ENCODE measurements at places on chromosomes 16 and 17.

- DNase-seq = no peak
Measured at GRCh38 chr17:1034652-1035210, 37.8 kb downstream of the TIMM22 start.

GRCh38 chr16:54284931-54285413 is 1.6 kb downstream of the IRX3 start:
- DNase-seq = no peak

DNA sequence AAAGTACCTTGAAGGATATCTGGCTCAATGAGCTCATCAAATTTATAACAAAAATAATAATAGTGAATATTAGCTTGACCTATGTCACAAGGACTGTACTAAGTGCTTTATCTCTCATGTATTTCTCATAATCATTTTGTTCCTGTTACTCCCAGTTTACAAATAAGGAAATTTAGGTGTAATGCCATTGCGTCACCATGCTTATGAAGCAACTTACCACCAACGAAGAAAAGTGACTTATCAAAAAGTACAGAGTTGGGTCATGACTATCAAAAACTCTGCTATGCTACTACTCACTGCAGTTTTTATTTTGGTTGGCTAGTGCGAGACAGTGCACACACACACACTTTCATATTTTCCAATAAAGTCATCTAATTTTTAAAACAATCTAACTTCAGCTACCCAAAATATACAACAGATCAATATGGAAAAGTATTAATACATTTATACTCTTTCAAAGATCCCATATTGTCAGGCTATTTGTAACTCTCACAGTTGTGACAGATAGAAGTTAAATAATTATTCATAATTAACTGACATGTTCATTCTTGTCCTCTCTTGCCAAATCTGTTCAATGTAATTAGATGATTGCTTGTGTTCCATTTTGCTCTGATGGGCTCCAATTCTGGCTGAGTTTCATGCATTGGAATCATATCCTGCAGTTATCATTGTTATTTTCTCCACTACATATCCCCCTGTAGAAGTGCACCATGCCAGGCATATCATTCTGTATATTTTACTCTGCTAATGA is 119.4 kb downstream of the KCNJ2 start:
- DNase-seq = no peak

DNA sequence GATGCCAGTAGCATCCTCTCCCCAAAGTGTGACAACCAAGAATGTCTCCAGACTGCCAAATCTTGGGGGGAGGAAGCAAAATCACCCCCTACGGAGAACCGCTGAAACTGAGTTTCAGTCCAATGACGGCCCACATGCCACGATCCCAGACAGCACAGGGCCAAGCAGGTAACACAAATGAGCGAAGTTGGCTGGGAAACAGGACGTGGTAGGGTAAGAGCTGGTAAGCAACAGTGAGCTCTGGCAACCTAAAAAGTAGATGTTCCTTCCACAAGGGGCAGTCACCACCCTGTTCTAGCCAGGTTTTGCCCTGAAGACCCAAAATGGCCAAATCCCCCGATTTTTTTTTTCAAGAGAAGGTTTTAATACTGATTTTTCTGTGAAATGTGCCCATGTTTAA is 25.4 kb downstream of the ZFHX3 start:
- no peak for DNase-seq

DNA sequence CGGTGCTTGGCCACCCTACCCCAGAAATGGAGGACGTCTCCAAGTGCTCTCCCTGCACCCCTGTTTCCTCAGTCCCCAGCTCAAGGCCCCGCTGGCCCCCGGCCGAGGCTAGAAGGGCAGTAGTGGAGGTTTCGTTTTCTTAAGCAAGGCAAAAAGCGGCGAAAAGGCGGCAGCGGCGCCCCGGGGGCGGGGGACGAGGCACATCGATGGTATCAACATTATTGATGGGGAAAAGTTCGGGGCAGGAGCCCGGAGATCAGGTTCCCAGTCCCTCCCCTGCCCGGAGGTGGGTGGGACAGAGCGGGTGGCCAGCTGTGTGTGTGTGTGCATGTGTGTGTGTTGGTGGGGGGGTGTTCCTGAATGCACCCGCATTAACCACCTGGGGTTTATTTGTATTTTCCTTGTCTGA is 4.1 kb upstream of the SALL1 start:
- no peak for DNase-seq

DNA sequence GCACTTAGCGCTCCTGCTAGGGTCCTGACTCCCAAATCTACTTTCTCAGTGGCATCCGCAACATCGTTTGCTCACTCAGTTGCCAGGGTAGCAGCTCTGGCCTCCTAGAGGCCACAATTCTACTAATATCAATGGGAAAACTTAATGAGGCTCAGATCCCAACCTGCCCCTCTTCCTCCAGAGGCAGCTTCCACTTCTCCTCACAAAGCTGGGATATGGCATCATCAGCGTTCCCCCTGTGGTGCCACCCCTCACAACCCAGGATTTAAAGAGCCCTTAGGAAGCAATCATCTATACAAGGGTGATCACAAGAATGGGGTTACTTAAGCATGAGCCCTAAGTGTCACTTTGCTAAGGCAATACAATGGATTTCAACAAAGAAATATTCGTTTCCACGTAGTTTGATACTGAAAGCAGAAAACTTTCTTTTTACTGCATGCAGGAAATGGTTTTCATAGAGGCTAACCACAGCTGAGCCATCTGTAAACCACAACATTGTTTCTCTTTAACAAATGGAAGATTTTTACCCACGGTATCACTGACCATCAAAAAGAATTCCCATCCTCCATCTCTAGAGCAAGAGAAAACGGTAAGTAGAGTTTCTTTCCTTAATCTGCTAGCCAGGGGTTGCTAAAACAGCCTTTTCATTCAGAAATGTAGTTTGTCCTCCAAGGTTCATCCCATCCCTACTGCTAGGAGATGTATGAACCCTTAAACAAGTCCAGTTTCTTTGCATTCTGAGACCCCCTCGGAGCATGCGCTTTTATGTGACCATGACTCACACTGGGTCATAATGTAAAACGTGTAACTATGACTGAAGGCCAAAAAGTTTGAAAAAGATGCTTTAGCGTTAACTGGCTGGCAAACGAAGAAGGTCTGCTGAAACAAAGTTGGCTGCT is 68.3 kb upstream of the BCAR1 start:
- DNase-seq = no peak

GRCh38 chr17:39306509-39307212 is 80.9 kb upstream of the STAC2 start:
- DNase-seq = no peak

GRCh38 chr17:6627019-6627418 is 13.5 kb downstream of the KIAA0753 start:
- no peak for DNase-seq

DNA sequence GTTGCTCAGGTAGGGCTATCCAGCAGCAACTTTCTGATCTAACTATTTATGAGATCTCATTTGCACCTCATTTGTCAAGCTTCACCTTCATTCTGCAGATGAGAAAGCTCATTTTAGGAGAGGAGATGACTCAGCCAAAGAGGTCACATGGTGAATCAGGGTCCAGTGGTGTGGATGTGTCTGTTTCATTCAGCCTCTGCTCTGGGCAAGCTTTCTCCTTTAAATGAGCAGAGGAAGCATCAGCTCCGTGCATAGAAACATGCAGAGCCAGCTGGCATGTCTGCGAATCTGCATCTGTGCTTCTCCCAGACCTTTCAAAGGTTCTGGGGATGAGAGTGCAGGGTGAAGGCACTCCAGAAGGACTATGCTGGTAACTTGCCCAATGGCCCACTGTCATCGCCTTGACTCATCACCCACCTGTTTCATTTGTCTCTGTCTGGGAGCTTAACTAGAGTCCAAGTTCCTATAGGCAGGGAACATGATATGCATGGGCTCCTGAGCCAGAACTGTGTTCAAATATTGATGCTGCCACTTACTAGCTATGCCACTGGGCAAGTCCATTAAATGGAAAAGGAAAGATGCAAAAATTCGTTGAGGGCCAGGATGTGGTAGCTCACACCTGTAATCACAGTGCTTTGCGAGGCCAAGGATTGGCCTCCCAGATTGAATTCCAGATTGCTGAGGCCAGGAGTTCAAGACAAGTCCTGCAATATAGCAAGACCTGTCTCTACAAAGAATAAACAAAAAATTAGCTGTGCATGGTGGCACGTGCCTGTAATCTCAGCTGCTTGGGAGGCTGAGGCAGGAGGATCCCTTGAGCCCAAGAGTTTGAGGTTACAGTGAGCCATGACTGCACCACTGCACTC is 67.1 kb upstream of the NLK start:
- DNase-seq = peak; percentile 82

- DNase-seq = no peak
Measured at GRCh38 chr17:4969047-4969550, 1.5 kb upstream of the SPAG7 start.

GRCh38 chr16:10922328-10923145 is 19.7 kb downstream of the DEXI start:
- DNase-seq = no peak
